Occipital lobe (tissue), 3 donors: ENCODE measurements at places on chromosomes 7 and 10. TPM values are rescaled to one million over a fixed set of nuclear protein-coding genes. Genes with fewer than 3 reads are reported as not detected.

DNA sequence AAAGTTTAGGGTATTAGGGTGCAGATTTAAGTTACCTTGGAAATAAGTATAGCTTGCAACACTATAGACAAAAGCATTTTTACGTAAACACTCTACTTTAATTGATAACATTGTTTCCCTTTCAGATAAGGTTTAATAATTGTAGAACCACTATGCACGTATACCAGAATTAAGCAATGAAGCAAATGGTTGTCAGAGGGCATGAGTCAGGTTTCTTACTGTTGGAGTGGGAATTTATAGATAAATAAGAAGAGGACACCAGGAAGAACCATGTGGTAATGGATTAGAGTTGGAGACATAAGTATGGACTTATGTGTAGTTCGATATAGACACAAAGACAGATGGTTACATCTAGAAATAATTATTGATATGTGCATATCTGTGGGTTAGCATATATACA is 355.6 kb downstream of the ETV1 start:
- no peak for DNase-seq

DNA sequence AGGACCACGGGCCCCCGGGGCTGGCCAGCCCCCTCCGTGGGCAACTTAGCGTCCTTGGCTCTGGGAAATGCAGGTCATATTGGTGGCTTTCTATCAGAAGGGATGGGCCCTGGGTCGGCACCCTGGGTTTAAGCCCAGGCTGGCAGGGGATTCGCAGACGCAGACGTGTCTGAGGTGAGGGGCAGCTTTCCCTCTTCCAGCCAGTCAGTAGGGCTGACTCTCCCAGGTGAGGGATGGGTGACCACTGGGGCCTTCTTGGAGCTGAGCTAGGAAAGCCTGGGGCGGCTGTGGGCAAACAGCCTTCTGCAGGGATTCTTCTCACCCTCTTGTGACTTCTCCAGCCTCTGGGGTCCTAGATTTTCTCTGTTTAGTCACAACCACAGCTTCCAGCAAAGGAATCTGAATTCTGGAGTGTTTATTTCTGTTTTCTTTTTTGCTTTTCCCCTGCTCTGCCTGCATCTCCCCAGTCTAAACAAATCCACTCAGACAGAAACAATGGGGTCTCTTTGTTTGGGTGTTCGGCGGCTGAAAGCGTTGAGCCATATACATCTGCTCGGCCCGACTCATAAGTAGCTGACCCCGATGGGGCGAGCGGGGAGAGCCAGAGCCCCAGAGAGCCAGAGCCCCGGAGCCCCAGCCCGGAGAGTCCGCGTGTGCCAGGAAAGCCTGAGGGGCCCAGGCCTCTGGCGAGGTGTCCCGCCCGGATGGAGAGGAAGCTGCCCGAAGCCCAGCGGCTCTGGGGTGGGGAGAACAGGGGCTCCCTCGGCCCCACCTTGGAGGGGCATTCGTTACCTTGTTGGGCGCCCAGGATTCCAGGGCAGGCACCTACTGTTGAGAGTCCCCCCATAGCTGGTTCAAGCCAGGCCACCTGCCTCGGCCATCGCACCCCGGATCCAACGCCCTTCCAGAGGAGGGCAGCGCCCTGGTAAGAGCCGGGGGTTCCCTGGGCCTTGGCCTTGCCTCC is 2.0 kb downstream of the MNX1 start:
- no peak for DNase-seq

DNA sequence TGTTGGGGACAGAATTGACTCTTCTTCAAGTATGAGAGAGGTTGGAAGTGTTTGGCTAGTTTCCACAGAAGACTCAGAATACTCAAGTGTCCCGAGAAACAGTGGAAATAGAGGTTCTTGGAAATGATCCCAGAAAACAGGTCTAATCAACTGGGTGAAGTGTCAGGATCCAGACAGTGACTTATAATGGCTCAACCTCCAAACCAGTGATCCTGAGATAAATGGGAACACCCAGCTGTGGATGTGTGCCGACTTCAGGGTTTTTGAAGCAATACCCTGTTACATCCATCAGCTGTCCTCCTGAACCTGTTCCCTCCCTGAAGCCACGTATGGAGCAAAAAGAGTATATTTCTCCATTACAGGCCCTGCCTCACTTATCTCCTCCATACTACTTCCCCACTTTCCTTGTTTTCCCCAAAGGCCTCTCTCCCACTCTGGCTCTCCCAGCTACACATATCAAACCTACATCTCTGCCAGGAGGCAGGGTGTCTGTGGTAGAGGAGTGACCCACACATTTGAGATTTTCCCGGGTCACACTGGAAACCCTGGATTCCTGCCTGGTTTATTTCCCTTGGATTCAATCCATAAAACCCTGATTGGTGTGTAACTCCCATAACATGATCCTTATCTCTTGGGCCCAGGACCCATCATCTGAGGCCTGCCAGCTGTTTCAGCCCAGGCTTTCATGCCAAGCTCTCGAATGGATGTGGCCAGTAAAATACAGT is 17.6 kb upstream of the ELOVL3 start:
- DNase-seq: no peak

- no peak for DNase-seq
These were observed 10.6 kb downstream of the VIM start for GRCh38 chr10:17238445-17239291.

The KNDC1 gene
- total RNA-seq: 5.9 TPM

GRCh38 chr7:151687523-151688235 is 168.0 kb upstream of the RHEB start:
- no peak for DNase-seq

GRCh38 chr10:121357401-121357800 is 240.8 kb downstream of the FGFR2 start:
- DNase-seq: no peak

- peak; percentile 53 for DNase-seq
These were observed 67.5 kb downstream of the PARP12 start for GRCh38 chr7:139995017-139995915.

DNA sequence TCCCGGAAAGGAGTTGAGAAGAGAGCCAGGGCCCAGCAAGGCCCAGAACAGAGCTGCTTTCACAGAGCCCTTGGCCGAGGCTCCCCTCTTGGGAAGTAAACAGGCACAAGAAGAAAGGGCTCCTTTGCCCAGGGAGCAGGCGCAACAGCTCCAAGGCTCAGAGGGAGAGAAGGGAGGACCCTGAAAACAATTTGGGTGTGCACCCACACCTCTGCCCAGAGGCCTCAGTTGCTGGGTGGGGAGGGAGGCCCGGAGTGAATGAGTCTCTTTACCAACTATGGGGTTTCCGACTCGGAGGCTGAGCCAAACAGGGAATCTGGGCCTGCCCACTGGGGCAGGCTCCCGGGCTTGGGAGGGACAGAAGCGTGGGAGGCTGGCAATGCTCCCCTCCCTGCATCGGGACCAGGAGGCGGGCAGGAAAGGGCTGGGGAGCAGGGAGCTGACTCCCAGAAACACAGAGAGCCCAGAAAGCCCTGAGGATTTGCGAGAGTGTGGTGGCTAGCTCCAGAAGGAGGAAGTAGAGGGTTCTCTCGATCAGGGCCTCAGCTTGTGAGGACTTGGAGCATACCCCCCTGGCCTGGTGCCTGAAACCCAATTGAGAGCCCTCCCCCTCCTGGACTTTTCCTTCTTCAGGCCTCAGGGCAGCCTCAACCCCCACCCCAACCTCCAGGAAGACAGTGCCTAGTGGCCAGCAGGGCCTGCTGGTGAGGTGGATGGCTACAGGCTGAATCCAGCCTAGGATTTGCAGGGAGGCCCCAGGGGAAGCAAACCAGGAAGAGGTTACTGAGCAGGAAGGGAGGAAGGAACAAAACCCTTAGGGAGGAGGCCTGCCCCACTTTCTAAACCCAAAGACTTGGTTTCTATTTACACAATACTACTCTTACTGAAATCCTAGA is 6.2 kb downstream of the C10orf105 start:
- DNase-seq: peak; percentile 67

GRCh38 chr7:25858525-25859411 is 293.2 kb upstream of the NFE2L3 start:
- no peak for DNase-seq

DNA sequence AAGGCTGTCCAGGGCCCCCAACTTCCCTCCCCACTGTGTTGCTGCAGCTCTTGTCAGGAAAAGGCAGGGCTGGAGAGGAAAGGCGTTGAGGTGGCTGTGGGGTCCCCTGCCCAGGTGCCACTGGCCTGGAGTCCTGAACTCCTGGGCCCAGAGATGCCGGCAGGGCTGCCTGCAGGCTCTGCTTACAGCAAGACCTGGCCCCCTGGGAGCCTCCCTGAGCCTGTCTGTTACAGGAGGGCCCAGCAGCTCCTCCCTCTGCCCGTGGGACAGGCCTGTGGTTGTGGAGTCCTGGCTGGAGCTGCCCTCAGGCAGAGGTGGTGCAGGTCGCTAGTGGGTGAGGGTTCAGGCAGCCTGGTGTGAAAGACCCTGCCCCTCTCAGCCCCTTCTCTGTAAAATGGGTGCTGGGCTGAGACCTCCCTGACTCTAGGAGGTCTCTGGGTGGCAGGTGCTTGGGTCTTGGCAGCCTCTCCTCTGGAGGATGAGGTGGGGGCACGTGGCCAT is 9.9 kb downstream of the ANTXRL start:
- no peak for DNase-seq

The IGF2BP3 gene
- total RNA-seq: 84.1 TPM

DNA sequence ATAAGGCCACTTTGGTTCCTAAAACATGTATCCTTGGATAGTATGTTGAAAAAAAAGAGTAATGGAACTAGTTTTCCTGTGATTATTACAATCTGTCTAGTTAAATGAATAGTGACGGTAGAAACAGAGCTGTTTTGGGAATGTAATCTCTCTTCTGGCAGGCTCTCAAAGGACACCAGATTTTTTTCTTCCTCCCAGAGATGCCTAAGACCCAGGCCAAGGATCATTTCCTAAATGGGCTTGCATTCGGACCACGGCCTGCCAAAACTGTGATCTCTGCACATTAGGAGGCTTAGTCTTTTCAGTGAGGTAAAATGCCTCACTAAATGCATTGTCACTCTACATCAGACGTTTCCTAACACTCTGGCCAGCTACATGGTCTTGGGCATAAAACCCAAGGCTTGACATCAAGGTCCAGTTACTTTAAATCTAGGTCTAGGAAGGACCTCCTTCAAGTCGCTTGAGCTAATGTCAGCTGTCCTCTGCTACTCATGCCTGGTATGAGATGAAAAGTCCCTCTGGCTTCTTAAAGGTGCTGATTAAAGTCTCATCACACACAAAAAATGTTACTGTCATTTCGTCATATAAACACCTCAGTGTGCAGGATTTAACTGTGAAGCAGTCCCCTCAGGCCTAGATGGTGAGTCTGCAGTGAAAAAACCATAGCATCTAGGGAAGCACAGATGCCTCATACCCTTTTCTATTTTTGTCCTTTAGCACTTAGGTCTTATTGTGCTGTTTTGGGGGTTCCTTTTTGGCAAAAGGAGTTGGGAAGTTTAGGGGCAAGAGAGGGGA is 47.7 kb downstream of the DLD start:
- DNase-seq: no peak

The ASAH2 gene
- 1.7 TPM for total RNA-seq

The ARHGEF35 gene
- total RNA-seq: 0.78 TPM

- DNase-seq: no peak
These were observed 1.8 kb downstream of the GSTO1 start for GRCh38 chr10:104256335-104256961.

DNA sequence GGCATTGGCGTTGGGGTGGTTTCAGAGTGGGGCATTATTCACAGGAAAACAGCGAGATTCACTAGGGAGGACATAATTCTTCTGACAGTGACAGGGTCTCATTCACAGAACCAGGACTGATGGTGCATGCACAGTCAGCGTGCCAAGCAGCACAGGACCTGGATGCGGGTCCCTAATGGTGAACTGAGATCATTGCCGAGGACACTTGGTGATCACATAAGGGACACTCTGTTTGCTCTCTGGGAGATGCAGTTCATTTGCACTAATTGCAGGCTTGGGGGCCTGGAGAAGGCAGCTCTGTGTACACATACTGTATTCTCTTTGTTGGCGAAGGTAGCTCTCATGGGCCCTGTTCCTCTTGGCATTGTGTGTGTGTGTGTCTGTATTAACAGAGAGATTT is 716.1 kb downstream of the PHTF2 start:
- DNase-seq: no peak

The PTF1A gene
- not detected for total RNA-seq

The ZNF804B gene
- total RNA-seq: 4.2 TPM

- DNase-seq: no peak
These were observed 43.9 kb downstream of the STK32C start for GRCh38 chr10:132263866-132264265.

DNA sequence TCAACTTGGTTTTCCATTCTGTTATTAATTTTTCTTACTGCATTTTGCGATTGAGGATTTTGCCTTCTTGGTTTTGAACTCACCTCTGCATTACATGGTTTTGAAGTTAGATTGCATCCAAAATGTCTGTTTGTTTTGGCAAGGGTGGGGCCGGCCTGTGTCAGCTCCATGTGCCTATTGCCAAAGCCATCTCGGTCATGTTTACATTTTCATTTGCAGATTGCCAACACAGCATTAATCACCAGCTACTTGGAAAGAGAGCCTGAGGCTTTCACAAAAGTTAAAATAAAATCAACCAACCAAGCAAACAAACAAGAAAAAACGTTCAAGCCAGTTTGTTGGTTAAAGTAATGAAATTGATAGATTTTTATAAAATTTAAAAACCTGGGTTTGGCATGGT is 695.8 kb downstream of the TYW1 start:
- no peak for DNase-seq
